ENCODE measurements at places on chromosomes 16 and 17.

GRCh38 chr17:1183171-1183873 is 3.5 kb upstream of the ABR start:
- DNase-seq, result peak; percentile 59

GRCh38 chr17:49316258-49316570 is 45.8 kb downstream of the ZNF652 start:
- no peak for DNase-seq

DNA sequence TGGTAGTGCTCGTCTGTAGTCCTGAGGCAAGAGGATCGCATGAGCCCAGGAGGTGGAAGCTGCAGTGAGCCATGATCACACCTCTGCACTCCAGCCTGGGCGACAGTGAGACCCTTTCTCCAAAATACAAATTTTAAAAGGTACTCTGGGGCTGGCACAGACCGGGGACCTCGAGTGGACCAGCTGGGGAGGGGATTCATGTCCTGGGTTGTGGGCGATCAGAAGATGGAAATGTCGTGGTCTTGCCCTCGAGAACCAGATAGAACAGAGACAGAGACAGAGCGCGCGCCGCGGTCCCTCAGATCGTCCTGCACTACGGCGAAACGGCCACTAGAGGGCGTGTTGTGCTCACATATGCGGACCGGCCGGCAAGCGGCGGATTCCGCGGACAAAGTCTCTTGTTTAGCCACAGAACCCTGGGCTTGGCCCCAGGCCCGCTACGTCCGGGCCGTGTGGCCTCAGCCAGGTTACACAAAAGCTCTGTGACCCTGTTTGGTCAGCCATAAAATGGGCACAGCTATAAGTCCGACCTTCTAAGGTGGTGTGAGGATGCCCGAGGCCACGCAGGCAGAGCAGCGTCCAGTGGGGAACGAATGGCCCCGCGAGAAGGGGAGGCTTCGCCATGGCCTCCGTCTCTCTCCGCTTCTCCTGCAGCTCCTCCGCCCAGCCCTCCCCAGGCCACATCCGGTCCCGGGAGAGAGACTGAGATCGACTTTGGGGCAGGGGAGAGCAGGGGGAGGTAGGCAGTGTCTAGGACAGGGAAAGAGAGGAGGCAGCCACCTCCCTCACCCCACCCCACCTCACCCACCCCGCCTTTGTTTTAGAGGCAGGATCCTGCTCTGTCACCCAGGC is 14.6 kb upstream of the SBK1 start:
- peak; percentile 95 for DNase-seq

DNA sequence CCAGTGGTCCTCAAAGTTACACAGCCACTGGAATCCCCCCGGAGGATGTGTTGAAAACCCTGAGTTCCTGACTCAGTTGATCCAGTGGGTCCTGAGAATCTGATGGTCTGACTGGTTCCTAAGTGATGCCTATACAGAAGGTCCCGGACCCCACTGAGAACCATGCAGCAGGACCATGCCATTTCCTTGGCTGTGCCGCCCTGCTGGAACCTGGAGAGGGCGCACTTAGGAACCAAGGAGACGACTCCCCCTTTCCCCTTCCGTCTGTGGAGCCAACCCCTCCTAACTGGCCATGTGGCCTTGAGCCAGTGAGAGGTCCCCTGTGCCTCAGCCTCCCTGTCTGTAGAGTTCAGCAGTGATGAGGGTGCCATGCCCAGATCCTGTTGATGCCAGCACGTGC is 22.0 kb downstream of the C16orf74 start:
- DNase-seq, result no peak

DNA sequence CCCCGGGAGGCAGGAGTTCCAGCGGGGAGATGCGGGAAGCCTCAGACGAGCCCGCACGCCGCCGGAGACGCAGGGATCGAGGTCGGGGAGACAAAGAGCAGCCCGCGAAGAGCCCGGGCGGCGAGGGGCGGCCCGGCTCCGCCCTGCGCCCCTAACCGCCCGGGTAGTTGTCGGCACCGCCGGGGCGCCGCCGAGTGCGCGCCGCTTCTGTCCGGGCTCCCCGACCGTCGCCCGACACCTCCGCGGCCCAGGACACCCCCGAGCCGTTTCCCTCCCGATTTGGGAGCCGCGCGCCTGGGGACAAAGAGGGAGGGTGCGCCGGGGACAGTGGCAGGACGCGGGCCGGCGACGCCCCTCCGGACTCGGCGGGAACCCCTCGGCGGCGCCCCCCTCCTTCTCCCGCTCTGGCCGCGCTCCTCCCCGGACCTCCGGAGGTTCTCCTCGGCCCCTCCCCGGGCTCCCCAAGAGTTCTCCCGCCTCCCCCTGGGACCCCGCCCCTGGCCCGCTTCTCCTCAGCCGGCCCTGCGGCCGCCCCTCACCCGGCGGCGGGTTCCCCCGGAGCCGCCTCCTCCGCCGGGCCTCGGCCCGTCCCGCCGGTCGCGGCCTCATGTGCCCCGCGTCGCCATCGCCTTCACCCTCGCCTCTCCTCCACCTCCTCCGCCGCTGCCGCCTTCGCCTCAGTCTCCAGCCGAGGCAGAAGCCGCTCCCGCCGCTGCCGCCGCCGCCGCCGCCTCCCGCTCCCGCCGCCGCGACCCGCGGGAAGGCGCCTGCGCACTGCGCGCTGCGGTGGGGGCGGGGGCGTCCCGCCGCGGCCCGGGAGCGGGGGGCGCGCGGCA is at the start of gene GJC1:
TSS of gene GJC1 (minus strand) at position 765 of the 836 bp plus-strand sequence. CDS start 24,470 bp downstream, outside the sequence.
- peak; percentile 69 for DNase-seq

DNA sequence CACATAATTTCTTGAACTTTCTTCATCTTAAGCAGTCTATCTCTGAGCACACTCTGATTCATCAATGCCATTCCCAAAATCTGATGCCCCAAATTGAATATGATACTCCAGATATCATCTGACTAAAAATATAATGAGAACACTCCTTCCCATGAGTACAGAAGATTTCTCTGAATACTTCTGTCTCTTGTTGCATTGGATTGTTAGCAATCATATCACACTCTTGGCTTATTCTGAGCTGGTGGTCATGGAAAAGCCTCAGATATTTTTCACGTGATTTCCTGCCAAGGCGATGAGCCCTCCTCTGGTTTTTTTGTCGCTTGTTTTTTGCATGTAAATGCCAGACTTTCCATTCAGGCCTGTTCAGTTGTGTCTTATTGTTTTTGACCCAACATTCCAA is 87.2 kb downstream of the NOG start:
- no peak for DNase-seq

DNA sequence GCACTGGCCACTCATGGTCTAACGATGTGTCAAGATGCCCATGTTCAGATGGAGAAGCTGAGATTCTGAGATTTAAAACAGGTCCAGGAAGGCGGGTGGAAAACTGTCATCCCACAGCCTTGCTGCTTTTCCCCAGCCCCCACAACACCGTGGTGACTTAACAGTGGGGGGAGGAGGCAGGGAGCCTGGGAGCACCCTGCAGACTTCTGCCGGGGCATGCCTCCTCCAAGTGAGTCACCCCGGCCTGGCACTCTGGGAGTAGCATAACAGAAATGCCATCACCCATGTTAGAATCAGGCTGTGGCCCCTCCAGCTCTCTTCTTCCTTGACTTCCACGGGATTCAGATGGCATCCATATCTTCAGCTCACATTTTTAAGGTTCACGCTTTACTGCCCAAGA is 164.8 kb downstream of the CBLN1 start:
- no peak for DNase-seq

DNA sequence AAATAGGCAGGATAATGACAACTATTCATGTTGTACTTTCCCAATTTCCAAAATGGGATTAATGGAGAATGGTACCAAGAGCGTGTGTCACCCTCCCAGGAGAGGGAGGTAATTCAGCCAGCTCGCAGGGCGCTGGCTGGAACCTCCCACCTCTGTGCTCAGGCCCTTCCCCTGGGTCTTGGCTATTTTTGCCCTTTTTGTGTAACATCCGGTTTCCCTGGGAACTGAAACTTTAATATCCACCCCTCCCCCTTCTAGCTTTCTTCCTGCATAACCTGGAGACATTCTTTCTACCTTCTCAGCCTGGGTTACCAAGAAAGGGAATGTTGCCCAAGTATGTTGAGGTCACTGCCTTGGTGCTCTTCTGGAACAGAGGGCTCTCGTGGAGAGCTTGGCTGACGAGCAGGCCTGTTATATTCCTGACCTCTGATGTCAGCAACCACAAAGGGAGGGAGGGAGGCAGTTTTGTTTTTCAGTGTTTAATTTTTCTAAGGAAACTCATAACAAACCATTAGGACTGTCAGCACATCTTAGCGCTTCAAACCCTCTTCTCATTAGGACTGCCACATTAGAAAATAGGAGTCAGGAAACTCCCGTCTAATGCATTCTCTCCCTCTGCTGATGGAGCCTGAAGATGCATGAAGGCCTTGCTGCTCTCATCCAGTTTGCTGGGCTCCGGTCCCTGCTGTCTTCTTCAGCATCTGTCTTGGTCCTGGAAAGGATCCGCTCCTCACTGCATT is 25.6 kb downstream of the ITGB3 start:
- DNase-seq, result no peak

- DNase-seq, result peak; percentile 65
Measured at GRCh38 chr17:4584101-4584916, at the start of gene SMTNL2. Gene SMTNL2 (plus strand): TSS chr17:4584529. CDS start chr17:4584606, 77 bp downstream.

GRCh38 chr16:11679941-11680911 is 12.0 kb downstream of the SNN start:
- no peak for DNase-seq

Measured in activated CD8-positive, alpha-beta memory T cell treated with anti-CD3 and anti-CD28 coated beads for 24 hours (primary cell).